ENCODE measurements at places on chromosomes 3 and 15.

DNA sequence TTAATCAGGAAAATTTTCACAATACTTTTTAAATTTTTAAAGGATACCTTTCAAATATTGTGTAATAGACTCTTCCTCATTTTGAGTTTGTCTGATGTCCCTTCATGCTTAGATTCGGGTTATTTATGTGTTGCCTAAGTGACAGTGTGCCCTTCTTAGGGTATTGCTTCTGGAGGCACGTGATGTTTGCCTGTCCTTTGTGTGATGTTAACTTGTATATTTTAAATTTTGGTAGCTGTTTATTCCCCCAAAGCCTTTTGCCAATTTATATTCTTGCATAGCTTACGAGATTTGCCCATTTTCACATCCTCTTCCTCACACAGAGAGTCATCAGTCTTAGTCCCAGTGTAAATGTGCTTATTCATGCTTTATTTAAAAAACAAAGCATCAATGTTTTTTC lies 433.1 kb downstream of the EPHB1 start:
- DNase-seq: no peak

GRCh38 chr3:24069045-24069444 lies 124.0 kb downstream of the NR1D2 start:
- no peak for DNase-seq

DNA sequence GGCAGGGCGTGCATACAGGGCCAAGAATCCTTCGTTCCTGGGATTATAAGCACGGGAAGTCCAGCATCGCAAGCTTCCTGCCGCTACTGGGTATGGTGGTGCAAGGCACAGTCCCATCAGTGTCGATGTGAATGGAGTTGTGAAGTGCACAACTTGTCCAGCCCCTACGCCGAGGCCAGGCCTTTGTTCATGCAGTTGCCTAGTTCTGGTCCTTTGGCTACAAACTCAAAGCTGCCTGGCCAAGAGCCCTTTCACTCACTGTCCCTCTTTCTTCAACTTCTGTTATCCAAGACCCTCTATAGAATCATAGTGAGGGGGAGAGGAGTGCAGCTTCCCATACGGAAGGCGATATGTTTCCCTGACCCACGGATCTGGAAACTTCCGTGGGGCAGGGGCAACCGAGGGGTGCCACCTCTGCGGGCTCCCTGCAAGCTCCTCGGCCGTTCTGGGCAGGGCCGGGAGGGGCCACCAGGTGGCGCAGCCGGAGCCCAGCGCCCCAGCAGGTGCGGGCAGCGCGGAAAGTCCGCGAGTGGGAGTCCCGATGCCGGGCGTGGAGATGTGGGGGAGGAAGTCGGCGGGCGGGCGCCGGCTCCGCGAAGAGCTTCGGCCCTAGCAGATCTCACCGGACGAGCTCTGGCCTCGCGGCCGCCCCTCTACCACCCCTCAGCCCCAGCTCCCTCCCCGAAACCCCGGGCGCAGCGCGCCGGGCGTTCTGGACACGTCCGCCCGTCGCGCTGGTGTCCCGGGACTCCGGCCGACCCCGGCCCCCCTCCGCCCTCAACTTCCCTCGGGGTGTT lies 693 bp downstream of the RASGRP1 start:
- DNase-seq: peak; percentile 7

DNA sequence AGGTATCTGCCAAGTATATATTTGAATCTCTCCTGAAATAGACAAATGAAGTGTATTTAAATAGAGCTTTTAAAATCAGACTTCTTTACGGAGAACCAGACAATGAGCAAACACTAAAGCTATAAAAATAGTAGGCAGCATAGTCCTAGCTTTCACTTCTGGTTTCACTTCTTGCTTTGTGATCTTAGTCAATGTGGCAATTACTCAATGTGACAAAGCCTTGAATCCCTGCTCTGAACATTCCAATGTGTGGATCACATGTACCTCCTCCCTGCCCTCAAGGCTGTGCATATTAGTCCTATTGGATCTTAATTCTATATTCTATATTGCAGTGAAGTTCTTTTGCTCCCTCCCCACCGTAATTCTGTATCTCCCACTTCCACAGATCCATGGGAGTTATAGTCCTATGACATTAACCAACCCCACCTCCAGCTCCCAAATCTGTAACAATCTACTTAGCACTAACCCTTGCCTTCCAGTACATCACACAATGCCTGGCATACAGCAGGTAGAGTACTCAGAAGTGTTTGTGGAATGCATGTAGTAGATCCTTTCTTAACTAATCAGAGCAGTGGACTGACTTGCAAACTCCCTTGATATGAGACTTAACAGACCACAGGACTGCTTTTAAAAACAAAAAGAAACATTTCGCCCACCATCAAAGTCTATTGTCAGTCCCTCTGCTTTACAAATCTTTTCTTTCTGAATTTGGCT lies 24.3 kb upstream of the CP start:
- peak; percentile 60 for DNase-seq

- no peak for DNase-seq
Measured at GRCh38 chr15:66535056-66535455, 29.9 kb downstream of the ZWILCH start.

DNA sequence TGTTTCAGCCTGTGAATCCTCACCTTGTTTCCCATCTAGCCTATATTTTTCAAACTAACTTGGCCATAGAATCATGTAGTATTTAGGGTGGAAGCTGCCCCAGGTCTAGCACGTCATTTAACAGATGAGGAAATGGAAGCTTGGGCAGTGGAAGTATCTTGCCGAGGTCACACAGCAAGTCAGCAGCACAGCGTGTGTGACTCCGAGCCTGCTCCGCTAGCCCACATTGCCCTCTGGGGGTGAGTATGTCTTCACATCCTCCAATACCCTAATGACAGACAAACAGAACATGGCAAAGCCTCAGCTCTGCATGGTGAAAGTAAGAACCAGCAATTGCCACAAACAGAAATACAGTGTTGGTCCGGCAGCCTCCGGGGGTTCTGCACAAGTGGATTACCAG lies 2.2 kb upstream of the CCR5 start:
- no peak for DNase-seq

DNA sequence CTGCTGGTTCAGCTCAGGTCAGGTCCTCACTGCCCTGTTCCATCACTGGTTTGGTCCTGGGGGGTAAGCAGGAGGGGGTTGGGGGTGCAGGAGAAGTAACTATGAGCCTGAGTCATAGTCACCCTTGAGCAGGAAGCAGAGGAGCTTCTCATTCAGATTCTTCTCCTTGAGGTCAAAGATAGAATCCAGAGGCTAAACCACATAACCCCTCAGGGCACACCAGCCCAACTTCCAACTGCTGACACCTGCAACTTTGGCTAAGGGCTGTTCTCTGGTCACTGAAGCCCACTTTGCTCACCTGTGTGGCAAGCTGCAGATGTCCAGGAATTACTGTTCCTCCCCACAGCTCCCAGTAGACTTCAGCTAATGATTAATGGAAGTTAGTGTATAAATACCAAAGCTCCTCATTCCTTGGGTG lies 48.8 kb upstream of the LRRFIP2 start:
- DNase-seq: no peak

DNA sequence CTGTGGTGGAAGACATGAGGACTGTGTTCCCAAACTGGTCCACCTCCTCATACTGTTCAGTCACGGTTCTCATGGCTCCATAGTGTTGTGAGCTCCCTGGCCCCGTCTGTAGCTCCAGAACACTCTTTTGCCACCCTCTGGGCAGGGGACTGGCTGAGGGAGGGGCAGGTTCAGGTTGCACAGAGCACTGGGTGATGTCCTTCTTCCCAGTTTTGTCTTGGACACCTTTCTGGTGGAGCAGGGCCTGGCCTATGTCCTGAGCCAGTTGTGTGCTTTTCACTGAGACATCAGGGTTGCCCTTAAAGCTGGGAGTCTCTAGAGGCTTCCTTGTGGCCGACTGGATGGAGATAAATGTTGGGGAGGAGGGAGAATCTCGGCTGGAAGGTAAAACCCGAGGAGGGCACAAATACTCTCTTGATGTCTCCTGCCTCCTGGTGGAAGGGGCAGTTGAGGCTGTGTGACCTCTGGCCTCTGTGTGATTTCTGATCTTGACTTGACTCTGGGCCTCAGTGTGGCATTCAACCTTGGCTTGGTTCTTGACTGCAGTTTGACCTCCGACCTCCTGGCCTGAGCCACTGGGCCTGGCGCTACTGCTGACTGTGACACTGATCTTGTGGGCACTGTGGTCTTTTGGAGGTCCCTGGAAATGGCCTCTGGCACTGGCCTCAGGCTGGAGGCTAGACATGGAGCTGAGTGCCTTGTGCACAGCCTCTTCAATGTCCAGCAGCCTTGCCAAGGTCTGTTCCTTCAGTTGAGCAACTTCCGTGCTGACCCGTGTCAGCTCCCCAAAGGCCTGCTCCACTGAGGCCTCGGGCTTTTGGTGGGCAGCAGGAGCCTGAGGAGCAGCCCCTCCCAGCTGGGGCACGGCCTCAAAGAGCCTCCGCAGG lies 8.1 kb downstream of the XIRP1 start:
- DNase-seq: no peak

DNA sequence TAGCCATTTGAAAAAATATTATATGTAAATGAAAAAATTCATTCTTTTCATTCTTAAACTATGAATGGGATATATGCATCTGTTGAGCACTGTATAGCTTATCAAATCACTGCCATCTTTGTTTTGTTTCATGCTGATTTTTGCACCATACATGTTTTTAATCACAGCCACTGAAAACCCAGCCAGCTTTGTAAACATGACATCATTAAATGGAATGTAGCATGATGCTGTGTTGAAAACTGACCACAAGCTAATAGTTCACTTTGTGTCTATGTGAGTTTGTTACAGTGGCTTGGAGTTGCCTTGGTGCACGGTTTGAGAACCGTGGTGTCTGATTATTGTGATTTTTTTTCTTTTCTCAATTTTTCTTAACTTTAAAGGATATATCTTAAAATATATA lies 75.7 kb downstream of the GMPS start:
- DNase-seq: peak; percentile 81

DNA sequence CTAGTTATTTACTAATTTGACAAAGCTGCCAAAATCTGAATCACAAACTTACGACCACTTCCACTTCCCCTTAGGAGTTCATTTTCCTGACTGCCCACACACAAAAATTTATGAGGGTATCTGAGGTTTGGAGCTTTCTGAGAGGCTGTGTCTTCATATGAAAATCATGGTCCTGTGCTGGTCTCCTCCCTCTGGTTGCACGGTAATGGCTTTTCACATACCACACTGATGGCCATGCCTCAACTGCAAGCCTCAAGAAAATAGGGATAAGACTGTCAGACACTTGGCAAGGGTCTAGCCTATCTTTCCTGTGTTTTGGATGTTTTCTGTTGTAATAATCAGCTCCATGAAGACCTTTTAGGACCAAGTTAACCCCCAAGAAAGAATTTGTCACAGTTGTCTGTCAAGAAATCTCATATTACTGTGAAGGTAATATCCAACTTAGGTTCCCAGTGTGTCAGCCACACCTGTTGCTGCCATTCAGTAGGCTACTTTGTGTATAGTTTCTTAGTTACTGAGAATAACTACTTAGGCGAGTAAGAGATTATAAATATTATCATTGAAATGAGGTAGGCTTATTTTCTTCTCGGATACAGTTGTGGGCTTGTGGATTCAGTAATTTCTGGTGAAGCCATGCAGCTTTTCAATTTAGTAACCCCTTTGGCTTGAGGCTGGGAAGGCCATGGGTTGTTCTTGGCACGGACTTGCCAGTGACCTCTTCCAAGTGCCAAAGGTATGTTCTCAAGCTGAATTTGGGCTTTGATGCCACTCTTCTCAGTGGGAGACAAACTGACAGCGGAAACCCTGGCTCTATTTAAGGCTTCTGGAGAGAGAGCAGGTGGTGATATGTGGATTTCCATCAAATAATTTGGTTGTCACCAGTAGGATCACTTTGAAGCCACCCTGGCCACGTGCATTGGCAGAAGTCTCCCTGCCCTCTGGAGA lies 101.1 kb downstream of the RYR3 start:
- no peak for DNase-seq

DNA sequence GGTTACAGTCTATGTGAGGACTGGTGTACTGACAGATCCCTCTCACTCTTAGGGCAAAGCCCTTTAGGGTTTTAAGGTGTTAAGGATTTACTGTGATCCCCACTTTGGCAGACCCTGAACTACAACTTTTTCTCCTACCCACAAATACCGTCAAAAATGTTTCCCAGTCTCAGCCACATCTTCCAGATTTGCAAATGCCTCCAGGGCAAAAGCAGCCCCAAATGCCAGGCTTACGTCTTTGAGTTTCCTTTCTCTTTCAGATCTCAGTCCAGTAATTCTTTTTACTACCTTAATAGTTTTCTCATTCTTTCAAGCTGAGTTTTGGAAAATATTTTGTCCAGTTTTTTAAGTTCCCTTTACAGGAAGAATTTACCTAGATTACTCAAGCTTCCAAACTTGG lies 13.4 kb upstream of the ITGA11 start:
- no peak for DNase-seq

- DNase-seq: no peak
Measured at GRCh38 chr3:9949115-9949514, 3.1 kb downstream of the PRRT3 start.

DNA sequence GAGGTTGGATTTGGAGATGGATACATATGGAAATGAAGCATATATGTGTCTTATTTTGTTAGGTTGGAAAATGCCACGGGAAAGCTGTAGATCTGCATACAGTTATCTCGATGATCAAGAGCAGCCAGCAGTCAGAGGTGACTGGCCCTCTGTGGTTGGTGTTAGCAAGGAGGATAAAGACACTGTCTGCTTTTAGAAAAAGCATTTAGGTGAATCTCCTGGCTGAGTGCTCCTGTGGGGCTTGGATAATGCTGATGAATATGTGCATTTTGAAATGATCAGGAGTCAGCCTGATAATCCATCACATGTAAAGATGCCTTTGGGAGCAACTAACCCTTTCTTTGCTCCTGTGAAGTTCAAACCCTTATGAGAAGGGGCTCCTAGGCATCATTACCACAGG lies 24.9 kb upstream of the GLCE start:
- DNase-seq: no peak

DNA sequence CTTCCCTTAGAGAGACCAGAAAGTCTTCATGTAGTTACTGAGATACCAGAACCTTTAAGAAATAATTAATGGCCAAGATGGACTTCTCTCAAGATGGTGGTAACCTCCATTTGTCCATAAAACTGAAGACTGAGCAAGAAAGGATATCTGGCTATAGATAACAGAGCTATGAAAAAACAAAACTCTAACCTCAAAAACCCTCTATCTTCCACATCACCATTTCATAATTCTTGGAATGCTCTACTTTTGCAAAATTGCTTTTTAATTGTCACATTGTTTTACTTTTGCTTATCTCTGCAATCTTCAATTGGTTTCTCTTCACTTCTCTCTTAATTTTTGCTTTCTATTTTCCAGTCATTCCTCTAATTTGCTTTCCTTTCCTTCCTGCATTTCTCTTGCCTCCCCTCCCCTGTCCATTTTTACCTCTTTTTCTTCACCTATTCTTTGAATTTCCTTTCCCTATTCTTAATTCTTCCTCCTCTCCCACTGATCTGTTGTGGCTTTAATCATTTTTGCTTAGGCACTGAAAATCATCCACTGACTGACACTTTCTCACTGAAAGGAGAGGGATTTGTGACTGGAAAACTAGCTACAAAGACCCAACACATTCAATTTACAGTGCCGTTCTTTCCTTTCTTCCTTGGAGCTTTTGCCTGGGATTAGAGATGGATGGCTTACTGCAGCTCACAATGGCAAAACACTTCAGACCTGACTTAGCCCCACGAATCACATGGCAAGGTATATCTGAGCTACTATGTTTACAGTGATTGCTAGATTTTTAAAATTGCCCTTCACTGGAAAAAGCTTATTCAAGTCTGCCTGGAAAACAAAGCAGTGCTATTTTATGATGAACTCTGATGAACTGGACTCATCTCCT lies 242.8 kb downstream of the CHST2 start:
- no peak for DNase-seq
